ENCODE measurements at places on chromosomes 4 and X.

DNA sequence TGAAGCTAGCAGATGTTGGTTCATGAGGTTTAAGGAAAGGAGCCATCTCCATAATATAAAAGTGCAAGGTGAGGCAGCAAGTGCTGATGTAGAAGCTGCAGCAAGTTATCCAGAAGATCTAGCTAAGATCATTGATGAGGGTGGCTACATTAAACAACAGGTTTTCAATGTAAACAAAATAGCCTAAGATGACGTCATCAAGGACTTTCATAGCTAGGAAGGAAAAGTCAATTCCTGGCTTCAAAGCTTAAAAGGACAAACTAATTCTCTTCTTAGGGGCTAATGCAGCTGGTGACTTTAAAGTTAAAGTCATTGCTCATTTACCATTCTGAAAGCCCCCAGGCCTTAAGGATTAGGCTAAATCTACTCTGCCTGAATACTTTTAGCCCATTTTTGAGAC, 141.9 kb downstream of the MID1IP1 start:
- no peak for DNase-seq

- DNase-seq, result no peak
These were observed 95.4 kb upstream of the USP38 start for GRCh38 chr4:143089291-143089690.

GRCh38 chr4:99998062-99998867, 48.2 kb upstream of the H2AZ1 start:
- DNase-seq, result no peak

- DNase-seq, result no peak
These were observed 11.9 kb downstream of the CA5B start for GRCh38 chrX:15749642-15750610.

- DNase-seq, result no peak
These were observed 185.7 kb upstream of the ZCCHC13 start for GRCh38 chrX:74117962-74118902.

DNA sequence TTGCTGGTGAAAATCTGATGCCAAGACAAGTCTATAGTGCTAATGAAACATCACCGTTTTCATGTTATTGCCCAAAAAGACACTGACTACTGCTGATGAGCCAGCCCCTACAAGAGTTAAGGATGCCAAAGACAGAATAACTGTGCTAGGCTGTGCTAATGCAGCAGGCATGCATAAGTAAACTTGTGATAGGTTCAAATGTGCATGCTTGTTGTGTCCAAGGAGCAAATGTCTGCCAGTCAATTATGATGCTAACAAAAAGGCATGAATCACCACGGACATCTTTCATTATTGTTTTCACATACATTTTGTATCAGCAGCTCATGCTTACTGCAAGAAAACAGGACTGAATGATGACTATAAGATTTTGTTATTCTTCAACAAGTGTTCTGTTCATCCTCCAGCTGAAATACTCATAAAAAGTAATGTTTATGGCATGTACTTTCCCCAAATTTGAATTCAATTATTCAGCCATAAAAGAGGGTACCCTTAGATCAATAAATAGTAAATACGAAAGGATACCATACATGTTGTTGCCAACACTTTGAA, 306.9 kb upstream of the ARSJ start:
- no peak for DNase-seq
